ENCODE measurements at places on chromosomes 6 and 20.

- DNase-seq = no peak
These were observed 75.3 kb downstream of the ELOVL2 start for GRCh38 chr6:10968776-10969175.

GRCh38 chr6:130575557-130575956 is 209.7 kb downstream of the TMEM200A start:
- no peak for DNase-seq

- DNase-seq = no peak
These were observed 5.0 kb upstream of the LSM14B start for GRCh38 chr20:62117362-62117646.

- no peak for DNase-seq
These were observed 10.9 kb downstream of the CASP8AP2 start for GRCh38 chr6:89840538-89840937.

DNA sequence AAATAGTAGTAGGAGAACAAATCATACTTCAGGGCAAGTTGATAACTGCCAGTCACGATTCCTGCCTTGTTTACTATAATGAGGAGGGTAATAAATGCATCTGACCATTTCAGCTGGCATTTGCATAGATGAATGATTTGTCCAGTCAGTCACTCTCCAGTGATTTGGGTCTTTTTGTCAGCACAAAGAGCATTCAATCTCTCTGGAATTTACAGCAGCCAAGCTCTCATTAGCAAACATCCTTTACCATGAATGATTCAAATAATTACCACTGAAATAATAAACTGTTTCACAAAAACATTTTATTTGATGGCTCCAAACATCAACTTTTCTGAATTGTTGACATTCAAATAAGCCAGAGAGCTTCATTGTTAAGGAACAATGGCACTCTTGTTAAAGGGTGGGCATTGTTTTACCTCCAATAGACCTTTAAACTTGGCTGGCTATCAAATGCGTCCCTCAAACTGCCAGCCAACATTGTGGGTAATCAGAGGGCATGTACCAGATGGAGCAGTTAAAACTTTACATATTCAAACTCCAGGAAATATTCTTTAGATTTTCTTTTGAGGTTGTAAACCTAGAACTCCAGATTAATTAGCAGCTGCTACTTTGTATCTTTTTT is 30.0 kb upstream of the FBXL4 start:
- no peak for DNase-seq

DNA sequence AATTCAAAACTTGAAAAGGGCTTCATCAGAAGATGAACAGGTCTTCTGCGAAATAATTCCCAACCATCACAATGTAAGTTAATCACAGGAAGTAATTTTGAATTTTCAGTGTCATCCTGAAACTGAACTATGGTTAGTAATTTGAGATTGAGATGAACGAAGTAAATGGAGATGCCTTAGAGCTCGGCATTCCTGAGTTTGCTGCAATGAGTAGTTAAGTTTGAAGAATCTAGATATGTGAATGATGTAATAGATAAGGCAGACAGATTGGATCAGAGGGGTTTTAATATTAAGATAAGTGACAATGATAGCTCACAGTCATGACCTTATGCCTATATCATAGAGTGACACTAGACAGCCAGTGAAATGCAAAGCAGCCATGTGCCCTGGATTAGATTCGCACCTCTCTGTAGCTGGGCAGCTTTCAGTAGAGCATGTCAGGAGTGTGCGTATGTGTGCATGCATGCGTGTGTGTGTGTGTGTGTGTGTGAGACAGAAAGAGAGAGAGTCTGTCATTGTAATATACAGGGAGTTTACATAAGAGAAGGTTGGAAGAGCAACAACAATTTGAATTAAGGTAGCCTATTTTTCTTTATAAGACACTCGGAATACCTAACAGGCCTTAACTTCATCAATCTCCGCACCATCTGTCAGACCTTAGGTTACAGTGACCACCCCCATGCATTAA is 233.0 kb downstream of the GMPR start:
- DNase-seq = no peak
